Jurkat, Clone E6-1 (cell line): ENCODE measurements at places on chromosomes 7 and 10.
A peak's percentile ranks its signal among the peaks of the same experiment; 100 is the strongest.

DNA sequence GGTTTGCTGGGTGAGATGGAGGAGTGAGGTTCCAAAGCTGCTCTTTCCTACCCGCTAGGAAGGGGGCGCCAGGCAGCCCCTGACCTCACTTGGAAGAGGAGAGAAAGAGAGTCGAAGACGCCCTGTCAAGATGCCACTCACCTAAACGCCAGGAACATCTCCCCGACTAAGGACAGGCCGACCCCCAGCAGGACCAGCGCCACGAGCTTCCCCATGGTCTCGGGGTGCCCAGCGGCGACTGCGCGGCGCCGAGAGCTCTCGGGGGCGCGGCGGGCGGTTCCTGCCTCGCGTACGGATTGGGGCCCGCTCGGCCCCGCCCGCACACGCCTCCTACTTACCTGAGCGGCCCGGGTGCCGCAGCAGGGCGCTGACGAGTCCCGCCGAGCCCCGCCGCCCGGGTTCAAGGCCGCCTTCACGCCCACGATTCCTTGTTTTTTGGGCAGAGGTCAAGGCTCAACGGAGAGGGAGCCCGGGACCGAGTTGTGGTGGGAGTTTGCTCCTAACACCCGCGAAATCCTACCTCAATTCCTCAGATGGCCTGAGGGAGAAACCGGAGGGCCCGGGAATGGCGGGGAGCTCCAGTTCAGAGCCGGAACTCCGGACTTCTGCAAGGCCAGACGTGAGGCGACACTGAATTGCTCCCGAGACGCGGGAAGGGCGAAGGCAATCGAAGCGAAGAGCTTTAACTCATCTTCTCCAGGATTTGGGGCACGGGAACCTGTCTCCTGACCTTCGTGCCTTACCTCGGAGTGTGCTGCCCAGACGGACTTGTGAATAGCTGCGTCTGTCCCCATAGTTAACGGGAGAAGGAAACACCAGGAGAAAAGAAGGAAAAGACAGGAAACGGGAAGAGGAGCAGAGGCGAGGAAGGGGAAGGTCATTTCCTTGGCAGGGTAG, at the start of gene PON3:
TSS of gene PON3 (minus strand) at position 240 of the 897 bp plus-strand sequence. CDS start at position 215, 25 bp downstream.
- DNase-seq, result no peak

- DNase-seq, result no peak
Observed at GRCh38 chr7:19020711-19021110, 96.7 kb downstream of the TWIST1 start.

- no peak for DNase-seq
Observed at GRCh38 chr7:55092186-55092974, 73.6 kb downstream of the EGFR start.

DNA sequence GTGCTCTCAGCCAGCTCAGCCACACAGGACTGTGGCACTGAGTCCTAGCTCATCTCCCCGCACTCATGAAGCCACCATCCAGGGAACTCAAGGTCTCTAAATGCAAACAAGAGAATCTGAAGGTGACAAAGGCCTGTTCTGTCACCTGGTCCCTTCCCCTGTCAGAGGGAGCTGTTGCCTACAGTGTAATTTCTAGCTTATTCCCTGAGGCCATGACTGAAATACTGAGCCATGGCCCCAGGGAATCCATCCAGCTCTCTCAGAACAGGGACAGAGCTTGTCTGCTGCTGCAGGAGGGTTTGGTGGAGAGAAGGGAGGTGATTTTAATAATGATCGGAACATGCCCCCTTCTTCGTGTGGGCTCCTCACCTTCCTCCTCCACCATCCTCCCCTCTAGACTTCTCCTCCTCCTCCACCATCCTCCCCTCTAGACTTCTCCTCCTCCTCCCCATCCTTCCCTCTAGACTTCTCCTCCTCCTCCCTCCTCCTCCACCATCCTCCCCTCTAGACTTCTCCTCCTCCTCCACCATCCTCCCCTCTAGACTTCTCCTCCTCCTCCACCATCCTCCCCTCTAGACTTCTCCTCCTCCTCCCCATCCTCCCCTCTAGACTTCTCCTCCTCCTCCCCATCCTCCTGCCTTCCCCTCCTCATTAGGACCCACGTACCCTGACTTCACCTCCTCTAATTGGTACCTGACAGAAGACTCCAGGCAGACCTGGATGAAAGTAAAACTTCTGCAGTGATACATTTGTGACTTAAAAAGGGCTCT, 338.0 kb upstream of the MKI67 start:
- DNase-seq, result peak; percentile 52

- DNase-seq, result no peak
Observed at GRCh38 chr10:51319173-51319435, 244.8 kb downstream of the PRKG1 start.

GRCh38 chr10:72009051-72009424, 44.8 kb downstream of the CHST3 start:
- no peak for DNase-seq
